ENCODE measurements at places on chromosomes 6 and 20. TPM values are rescaled to one million over a fixed set of nuclear protein-coding genes. Genes with fewer than 3 reads are reported as not detected.

GRCh38 chr20:54017846-54018245 is 52.5 kb downstream of the BCAS1 start:
- DNase-seq, result no peak

GRCh38 chr6:138378463-138378862 is 758 bp downstream of the SMIM28 start:
- DNase-seq, result no peak

Gene AK9
- total RNA-seq, result 0.75 TPM

GRCh38 chr6:167756597-167756996 is 70.1 kb upstream of the AFDN start:
- no peak for DNase-seq

DNA sequence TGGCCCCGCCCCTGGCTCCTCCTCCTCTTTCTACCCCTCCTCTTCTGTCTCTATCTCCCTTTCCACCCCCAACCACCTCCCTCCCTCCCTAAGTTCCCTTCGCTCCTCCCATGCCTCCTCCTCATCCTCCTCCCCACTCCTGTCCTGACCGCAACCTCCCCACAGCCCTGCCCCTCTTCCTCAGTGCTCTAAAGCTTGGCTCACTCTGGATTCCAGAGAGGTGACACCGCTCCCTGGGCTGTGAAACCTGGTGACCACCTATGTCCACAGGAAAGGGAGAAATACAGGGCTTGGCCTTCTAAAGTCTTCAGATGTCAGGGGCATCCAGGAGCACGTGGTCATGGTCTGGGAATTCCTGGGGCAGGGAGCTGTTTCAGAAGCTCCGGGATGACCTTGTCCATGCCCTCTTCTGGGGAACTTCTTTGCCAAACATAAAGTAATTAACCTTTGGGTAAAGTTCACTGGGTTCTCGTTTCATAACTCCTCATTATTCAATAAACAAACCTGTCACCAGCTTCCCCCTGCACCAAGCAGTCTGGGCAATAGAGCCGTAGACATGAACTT is 345 bp upstream of the CST5 start:
- DNase-seq, result no peak

Gene PARD6B
- total RNA-seq, result 1.2 TPM

Gene TRDN
- not detected for total RNA-seq

Gene SSTR4
- total RNA-seq, result not detected

GRCh38 chr6:89212472-89212871 is 4.7 kb downstream of the GABRR1 start:
- no peak for DNase-seq

Gene OR2H2
- not detected for total RNA-seq

- DNase-seq, result peak; percentile 9
Measured at GRCh38 chr6:7974938-7975763, 64.6 kb upstream of the TXNDC5 start.

- no peak for DNase-seq
Measured at GRCh38 chr6:3200682-3201081, 26.8 kb downstream of the TUBB2B start.

Gene MMS22L
- total RNA-seq, result 21.9 TPM

Gene PCK1
- total RNA-seq, result 7.7 TPM

DNA sequence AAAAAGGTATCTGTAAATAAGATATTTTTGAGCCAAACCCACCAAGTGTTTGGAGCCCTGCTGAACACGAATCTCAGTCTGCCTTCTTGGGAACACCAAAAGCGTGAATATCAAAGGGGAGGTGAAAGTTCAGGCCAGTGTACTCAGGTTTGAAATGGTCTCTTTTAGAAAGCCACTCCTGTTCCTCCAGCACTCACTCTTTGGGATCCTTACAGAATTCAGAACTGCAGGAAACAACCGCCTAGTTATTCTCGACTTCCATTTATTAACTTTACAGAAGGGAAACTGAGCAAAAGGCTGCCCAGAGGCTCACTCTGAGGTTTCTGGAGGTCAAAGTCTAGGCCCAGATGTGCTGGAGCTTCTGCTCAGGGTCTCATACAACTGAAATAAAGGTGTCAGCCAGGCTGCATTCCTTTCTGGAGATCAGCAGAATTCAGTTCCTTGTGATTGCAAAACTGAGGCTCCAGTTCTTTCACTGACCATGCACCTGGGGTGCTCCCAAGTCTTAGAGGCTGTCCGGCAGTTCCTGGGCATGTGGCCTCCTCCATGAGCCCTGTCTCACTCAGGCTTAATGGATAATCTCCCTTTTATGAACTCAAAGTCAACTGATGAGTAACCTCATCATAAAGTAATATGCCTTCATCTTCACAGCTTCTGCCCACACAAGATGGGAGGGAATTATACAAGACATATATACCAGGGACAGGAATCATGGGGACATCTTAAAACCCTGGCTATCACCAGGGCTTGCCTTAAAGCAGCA is 65.5 kb upstream of the TNFAIP3 start:
- no peak for DNase-seq

- DNase-seq, result no peak
Measured at GRCh38 chr6:130372786-130373185, 7.0 kb downstream of the TMEM200A start.

Gene THBD
- total RNA-seq, result 326 TPM

DNA sequence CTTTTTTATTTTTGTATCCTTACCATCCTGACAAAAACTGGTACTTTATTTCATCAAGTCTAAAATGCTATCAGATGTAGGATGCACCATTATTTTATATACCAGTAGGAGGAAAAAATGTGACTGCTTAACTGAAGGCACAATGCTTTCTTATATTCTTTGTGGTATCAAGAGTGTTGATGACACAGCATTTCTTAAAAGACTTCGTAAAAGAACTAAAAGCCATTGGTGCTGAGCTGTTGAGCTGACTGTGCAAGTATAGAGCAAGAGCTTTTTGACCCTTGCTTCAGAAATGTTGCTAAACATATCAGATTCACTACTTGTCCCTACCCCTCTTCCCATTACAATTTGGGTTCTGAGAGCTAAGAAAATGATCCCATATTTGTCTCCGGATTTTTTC is 17.5 kb downstream of the SF3B5 start:
- DNase-seq, result no peak

Gene CNBD2
- not detected for total RNA-seq

Gene LAMA2
- total RNA-seq, result 45.2 TPM

- DNase-seq, result no peak
Measured at GRCh38 chr20:25030649-25031207, 27.2 kb downstream of the ACSS1 start.

DNA sequence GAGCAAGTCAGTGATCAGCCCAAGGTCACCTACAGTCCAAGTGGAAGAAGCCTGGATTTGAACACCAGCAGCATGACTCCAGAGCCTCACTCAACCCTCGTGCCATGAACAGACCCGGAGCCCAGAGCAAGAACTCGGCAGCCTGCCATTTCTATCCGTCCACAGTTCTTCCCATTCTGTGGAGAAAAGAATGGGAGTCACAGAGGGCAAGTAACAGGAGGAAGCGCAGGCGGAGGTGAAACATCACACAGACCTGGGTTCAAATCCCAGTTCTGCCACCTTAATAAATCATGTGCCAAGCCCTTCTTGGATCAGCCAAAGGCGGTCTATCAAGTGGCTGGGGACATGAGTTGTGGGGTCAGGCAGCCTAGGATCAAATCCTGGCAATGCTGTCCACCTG is 4.3 kb downstream of the PREX1 start:
- no peak for DNase-seq

Gene MDFI
- total RNA-seq, result 94.7 TPM

Gene BACH2
- total RNA-seq, result 7.7 TPM

DNA sequence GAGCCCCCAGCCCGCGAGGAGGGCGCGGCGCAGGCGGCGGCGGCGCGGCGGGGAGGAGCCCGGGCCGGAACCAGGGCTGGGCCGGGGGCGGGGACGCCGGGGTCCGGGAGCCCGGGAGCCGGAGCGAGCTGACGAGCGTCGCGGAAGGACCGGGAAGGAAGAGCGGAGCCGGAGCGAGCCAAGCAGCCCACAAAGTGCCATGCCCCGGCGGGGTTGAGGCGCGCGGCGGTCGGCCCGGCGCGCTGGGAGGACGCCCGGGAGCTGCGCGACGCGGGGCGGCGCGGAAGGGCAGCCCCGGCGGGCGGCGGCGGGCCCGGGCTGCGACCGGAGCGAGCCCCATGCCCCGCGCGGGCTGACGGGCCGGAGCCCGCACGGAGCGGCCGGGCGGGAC is 289 bp downstream of the FOXP4 start:
- DNase-seq, result no peak

DNA sequence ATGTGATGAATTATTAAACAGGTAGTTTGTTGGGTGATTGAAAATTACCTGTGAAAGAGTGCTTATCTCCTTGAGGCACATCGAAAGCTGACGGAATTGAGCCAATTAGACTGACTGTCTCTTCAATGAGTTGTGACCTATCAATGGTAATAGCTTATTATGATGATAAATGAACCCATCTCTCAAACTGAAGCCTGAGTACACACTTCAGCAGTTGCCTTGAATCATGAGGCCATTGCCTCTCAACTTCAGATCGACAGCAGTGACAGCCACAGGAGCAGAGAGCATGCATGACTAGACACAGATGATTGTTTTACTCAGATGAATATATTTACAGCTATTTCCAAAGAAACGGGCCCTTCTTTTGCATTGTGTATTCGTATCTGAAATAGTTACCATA is 323.9 kb downstream of the LAMA2 start:
- DNase-seq, result no peak
